ENCODE measurements at places on chromosomes 7 and 10.
A peak's percentile ranks its signal among the peaks of the same experiment; 100 is the strongest.

- DNase-seq: peak; percentile 86
Observed at GRCh38 chr10:28984431-28984830, 304.4 kb upstream of the LYZL1 start.

DNA sequence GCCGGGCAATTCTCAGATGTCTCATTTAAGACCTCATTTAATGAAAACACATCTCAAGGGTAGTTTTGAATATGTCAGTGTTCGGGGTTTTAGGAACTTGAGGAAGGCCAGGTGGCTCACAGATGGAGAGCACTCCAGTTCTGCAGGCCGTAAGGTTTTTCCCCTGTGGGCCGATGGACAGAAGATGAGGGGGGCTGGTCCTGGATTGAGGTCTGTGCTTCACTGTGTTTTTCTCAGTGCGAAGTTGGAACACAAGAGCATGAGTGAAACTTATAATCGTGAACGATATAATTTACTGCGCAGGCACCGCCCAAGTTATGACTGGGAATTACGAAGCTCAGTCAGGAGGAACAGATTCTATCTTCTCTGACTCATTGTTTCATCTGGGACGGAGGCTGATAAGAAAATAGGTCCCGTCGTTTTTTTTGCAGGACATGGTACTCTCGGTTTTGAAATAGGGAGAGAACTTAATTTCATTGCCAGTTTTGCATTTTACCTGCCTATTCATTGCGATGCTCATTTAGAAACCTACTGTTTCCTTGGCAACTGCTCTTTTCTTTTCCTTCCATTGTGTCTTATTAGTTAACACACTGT, 591.0 kb upstream of the PFKP start:
- DNase-seq: no peak

- peak; percentile 3 for DNase-seq
Observed at GRCh38 chr7:32511791-32512190, 16.5 kb downstream of the AVL9 start.

- no peak for DNase-seq
Observed at GRCh38 chr10:15369256-15370211, 1.6 kb downstream of the FAM171A1 start.

GRCh38 chr10:85851325-85851724, 515.3 kb downstream of the GRID1 start:
- DNase-seq: no peak

DNA sequence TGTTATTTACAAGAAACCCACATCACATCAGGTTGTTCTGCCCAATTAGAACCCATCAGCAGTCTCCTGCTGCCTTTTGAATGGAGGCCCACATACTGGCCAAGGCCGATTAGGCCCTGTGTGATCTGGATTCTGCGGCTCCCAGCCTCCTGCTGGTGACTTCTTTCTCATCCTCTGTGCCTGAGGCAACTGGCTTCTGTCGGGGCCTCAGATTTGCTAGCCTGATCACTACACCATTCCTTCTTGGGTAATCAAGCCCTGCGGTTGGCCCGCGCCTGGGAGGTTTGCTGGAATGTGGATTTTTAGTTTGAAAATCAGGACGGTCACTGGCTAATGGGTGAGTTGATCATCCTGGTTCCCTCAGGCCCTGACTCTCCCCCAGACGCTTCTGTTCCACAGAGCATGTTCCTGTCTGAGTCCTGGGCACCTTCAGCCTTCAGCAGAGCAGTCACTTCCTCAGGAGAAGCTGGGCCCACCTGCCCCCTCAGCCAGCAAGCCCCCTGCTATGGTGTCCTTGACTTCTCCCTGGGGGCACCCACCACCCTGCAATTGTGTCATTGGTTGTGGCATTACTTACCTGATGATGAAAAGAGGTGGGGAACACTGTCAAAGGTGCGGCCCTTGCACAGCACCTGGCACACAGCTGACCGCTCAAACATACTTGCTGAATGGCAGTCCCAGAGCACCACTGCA, 207.6 kb downstream of the PHTF2 start:
- no peak for DNase-seq

GRCh38 chr7:67858931-67859330, 862.3 kb downstream of the TYW1 start:
- DNase-seq: no peak

DNA sequence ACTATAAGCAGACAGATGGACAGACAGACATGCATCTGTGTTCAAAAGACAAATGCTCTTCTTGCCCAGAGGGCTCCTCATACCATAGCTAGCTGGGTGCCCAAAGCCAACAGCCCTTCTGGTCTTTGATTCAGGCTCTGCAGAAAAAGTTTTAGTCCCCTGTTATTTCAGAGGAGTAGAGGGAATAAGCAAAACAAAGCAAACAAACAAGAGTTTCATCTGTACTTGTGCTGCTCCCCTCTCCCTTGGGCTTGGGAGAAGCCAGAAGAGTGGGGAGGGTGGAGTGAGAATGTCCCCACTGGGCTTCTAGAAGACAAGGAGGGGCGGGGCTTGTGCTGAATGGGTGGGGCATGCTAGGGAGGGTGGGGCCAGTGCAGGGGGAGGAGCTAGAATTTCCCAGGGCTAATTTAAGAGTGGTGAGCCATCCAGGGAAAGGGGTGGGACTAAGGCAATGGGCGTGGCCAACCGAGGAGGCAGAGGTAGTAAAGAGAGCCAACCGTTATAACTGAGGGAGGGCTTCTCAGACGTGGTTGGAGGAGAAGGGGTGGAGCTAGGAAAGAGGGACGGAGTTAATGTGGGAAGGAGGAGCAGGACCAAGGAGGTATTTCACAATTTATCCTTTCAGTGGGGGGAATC, 101.2 kb upstream of the MGMT start:
- DNase-seq: no peak

DNA sequence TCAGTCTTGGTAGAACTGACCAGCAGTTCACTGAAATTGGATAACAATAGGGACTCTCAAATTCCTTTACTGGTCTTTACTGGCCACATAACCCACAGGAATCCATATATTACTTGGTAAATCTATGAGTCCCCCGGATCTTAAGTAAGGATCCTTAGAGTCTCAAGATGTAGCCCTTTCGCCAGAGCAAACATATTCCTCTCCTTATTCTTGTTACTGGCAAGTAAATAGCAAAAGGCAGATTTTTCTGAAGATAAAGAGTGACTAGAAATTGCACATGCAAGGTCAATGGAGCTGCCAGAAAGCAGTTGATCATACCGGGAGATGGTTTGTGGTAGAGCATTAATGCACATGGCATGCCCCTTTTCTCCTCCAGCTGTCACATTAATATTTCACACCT, 283.0 kb downstream of the HDAC9 start:
- peak; percentile 95 for DNase-seq

- no peak for DNase-seq
Observed at GRCh38 chr10:95538412-95538811, 22.8 kb downstream of the SORBS1 start.

DNA sequence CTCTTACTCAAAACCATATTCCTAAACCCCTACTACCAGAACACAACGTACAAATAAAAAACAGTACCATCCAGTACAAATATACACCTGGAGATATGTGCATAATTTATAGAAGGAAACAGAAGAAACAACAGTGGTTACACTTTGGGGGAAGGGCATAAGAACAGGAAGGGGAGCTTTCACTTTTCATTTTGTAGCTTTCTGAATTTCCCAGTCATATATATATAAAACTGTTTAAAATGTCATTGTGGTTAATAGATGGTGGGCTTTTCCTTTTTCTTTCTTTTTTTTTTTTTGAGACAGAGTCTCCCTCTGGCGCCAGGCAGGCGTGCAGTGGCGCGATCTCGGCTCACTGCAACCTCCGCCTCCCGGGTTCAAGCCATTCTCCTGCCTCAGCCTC, 47.2 kb downstream of the MALSU1 start:
- no peak for DNase-seq

- peak; percentile 61 for DNase-seq
Observed at GRCh38 chr10:42753126-42753506, 29.5 kb upstream of the BMS1 start.

GRCh38 chr10:118444069-118444468, 101.9 kb upstream of the FAM204A start:
- no peak for DNase-seq

DNA sequence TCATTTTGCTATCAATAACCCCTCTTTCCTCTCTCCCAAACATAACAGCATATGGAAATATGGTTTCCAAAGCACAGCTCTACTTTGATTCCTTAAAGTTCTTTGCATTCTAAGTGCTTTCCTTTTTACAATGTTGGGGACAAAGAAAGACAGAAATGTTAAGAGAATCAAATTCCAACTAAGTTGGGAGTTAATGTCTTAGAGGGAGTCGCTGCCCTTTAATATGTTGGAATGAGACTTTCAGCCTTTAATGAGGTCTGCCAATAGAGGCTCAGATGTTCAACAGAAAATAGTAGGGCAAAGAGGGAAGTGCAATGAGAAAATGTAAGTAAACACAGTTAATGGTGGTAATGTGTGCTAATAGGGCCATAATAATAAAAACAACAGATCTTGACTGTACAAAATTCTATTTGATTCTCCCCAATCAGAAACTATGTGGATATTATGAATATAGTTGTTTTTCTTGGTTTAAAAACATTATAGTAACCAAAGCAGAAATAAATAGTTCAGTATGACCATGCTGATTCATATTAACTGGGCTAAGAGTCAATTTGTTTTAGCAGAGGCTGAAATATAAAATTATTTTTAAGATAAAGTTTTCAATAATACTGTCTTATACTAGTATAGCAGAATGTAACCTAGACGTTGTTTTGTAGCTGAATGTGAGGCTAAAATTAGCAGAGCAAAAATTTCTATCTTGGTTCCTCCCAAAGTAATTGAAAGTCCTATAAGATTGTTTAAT, 10.3 kb downstream of the HYCC1 start:
- peak; percentile 11 for DNase-seq

- no peak for DNase-seq
Observed at GRCh38 chr7:43771573-43771972, 13.1 kb downstream of the BLVRA start.

GRCh38 chr7:147547252-147547897, 1043.2 kb upstream of the C7orf33 start:
- DNase-seq: peak; percentile 18

DNA sequence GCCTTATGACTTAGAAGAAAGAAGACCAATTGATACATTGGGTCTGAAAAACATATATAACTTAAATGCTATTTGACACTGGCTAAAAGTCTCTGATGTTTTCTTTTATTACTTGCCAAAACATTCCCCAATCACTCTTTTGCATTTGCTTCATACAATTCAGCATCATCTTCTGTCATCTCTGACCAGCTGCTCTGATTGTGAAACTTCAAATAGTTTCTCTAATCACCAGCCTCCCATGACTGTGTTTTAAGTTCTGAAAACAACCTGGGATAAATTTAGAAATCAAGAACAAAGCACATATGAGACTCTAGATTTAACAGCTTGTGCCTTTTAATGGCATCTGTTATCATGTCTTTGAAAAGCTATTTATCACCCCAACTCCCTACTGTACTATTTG, 208.4 kb upstream of the KCND2 start:
- peak; percentile 46 for DNase-seq

DNA sequence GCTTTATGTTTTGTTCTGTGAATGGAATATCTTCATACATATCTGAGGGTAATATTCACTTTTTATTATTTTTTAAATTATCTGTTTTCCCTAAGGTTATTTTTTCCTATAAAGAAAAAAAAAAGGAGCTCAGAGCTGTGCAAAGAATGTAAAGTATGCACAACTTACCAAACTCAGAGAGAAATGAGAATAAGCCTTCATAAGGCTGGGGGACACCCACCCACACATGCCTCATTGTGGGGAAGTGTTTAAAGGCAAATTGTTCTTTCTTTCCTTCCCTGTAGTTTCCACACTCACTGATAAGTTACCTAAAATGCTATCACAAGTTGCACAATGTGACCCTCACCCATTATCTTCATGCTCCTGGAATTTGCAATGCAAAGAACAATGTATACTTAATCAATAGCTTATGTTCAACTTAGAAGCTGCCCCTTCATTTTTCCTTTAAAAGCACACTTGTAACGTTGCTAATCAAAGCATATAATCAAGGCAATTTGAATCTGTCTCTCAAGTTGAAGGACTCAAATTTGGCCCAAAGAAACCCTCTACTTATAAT, 108.1 kb downstream of the GNAT3 start:
- DNase-seq: peak; percentile 34

DNA sequence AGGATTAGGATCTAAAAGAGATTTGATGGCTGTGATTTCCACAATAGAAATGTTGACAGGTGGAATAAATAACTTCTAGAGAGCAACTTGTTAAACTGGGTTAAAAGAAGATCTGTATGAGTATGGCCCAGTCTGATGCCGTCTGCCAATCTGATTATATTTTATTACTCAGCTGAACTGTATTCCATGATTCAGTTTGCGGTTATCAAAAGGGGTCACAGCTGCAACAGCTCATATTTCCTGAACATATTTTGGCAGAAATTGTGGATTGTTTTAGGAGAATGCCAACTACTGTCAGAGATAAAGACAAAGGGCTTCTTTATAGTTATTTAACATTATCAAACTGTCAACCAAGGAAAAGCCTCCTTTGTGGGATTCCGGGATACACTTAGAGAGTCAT, 244.8 kb upstream of the MINDY3 start:
- no peak for DNase-seq

DNA sequence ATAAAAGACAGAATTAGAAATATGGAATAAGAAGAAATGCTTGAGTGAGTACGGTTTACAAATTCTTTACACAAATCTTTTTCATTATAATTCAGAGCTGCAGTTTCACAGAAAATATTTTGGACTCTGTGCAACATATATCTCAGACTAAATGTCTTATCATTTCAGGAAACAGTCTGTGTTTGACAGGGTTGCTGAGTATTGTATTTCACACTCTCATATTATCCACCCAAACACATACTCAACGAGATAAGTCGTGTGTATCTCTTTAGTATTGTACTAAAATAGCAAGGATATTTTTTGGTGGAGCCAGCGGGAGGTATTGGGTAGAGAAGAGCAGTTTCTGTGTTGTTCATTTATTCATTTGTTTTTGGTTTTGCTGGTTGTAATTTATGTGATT, 39.0 kb upstream of the SLC39A12 start:
- no peak for DNase-seq

GRCh38 chr10:42574336-42574735, 64.0 kb downstream of the ZNF33B start:
- no peak for DNase-seq

GRCh38 chr10:127971963-127972615, 65.2 kb downstream of the PTPRE start:
- DNase-seq: no peak

DNA sequence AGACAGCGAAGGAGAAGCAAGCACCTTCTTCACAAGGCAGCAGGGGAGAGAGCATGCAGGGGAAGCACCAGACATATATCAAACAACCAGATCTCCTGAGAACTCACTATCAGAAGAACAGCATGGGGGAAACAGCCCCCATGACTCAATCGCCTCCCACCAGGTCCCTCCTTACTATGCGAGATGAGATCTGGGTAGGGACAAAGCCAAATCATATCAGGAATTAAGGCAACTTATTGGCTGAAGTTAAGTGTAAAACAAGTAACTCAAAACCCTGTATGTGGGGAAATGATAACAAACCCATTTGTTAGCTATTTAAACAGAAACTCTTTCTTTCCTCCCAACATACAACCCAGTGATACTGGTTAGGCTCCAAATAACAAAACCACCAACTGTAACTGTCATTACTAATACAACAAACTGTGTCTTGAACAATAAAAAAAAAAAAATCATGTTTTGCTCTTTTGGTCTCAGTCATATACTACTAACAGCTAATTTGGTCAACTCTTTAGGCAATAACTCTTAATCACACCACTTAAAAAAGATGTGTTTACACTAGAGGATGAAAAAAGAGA, 57.8 kb downstream of the MINDY3 start:
- DNase-seq: no peak
